ENCODE measurements at places on chromosomes 16 and 17.

DNA sequence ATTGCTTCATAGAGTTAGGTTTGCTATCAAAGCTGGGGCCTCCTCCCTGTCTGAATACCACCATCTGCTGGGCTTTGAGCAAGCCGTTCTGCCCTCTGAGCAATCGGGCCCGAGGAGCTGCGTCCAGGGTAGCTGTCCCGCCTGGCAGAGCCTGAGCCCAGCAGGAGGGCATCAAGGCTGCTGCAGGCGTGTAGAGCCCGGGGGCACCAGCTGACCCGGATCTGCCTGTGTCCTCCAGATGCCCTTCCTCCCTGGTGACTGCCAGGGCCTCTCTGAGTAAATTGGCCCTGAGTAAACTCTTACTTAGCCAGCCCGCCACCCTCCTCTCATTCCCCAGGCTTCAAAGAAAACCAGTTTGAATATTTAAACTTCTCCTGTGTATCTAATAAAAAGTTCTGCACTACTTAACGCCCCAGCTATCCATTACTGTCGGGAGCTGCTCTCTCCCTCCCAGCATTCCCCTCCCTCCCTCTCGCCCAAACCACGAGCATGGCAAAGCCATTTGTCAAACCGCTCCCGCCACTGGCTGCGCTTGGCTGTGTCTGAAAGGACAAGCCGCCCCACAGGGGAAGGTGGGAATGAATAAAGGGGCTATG lies 16.4 kb downstream of the CDK5RAP3 start:
- no peak for DNase-seq

GRCh38 chr16:49018259-49018931 lies 263.2 kb downstream of the CBLN1 start:
- DNase-seq = no peak

GRCh38 chr17:66583112-66583748 lies 251.7 kb upstream of the CACNG5 start:
- no peak for DNase-seq

DNA sequence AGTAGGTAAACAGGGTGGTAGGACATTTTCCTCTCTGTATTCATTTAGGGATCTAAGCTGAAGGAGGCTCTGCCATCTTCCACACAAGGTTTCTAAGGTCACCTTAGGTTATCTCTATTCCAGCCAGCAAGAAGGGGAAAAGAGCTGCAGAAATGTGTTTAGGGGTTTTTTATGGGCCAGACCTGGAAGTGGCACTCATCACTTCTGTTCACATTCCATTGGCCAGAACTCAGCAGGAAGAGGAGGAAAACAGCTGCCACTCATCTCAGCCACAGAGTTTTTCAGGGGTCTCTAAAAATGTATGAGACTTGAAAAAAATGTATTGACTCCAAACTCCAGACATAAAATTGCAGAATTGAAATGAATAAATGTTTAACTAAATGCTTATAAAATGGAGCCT lies 65.8 kb downstream of the FTO start:
- DNase-seq = no peak

- no peak for DNase-seq
Observed at GRCh38 chr16:14501331-14502255, 128.5 kb downstream of the PARN start.

DNA sequence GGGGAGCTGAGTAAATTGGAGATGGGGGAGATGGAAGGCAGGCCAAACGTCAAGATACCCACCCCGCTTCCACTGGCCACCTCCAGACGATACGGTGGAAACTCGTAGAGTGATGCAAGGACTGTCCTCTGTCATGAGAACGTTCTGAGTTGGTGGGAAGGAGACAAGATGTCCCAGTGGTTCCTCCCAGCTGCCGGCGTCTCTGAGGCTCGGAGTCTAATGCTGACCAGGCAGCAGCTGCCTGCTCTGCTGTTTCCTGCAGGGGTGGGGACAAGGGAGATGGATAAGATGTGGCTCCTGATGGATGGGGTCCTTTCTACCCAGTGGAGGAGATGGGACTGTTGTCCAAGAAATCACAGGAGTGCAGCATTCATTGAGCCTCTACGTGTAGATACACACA lies 28.2 kb upstream of the C1QL1 start:
- DNase-seq = no peak

DNA sequence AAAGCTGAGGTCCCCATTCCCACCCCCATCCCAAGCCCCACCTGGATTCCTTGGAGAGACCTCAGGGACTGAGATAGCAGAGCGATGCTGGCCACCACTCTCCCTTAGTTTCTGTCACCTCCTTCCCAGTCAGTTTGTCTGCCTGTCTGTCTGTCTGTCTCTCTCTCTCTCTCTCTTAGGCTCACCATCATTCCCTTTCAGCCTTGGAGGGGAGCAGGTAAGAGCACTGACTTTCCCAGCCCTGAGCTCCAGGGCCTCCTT lies 5.9 kb downstream of the CD300LB start:
- no peak for DNase-seq

- no peak for DNase-seq
Observed at GRCh38 chr16:72940886-72941285, 107.0 kb downstream of the ZFHX3 start.
